Upper lobe of right lung (tissue), 1 donor: ENCODE measurements at places on chromosomes 1 and 21. TPM values are rescaled to one million over a fixed set of nuclear protein-coding genes. Genes with fewer than 3 reads are reported as not detected.
A peak's percentile ranks its signal among the peaks of the same experiment; 100 is the strongest.

The SH2D1B gene
- total RNA-seq: 1.9 TPM

The GBP7 gene
- total RNA-seq: 0.32 TPM

The SPRR3 gene
- not detected for total RNA-seq

The CR1L gene
- not detected for total RNA-seq

The LYPD8 gene
- total RNA-seq: not detected

GRCh38 chr1:56541408-56541807 is 38.0 kb downstream of the PLPP3 start:
- no peak for DNase-seq

DNA sequence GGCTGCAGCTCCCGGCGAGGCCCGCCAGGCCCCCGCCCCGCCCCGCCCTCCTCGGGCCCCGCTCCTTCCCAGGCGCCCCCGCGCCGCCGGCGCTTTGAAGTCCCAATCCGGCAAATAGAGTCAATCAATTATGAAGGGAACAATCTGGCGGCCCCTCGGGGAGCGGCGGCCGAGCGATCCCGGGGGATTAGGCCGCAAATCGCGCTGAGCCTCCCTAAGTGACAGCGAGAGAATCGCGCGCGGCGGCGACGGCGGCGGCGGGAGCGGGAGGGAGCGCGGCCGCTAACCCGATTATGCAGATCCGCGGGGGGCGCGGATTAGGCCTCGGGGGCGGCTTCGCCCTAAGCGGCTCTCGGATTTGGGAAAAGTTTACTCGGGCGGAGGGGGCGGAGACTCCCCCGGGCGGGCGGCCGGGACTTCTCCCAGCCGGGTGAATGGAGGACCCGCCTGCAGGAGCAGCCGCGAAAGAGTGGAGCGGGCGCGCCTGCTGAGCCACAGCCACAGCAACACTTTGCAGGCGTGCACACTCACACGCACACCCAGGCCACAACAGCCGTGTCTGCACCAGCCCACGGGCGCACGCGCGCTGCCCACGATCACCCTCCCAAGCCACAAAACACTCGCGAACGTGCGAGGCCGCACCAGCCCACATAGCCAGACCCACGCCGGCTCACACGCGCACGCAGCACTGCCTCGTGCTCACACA is 23.0 kb upstream of the DMBX1 start:
- peak; percentile 74 for DNase-seq

DNA sequence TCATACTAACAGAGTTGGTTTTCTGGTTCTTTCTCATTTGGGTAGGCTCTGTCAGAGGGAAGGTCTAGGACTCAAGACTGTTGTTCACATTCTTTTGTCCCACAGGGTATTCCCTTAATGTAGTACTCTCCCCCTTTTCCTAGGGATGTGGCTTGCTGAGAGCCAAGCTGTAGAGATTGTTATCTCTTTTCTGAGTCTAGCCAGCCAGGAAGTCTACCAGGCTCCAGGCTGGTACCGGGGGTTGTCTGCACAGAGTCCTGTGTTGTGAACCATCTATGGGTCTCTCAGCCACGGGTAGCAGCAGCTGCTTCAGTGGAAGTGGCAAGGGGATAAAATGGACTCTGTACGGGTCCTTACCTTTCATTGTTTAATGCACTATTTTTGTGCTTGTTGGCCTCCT is 226.4 kb downstream of the LBR start:
- no peak for DNase-seq

- no peak for DNase-seq
Measured at GRCh38 chr1:20234788-20235535, 48.6 kb upstream of the PLA2G2C start.

DNA sequence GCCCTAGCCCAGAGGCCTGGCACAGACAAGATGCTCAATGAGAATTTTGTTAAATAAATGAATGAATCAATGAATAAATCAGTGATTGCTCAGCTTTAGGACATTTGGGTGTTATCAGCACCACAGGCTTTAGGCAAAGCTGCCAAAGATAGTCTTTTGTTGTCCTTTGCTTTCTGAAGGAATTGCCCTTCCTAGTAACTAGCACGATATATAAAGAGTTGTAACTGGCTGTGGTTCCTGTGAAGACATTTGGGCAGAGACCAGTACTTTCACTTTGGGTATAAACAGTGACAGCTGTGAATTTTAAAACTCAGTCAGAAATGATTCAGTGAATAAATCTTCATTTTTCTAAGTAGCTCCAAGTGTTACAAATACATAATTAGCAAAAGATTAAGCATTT is 13.3 kb downstream of the RNU5D-1 start:
- no peak for DNase-seq

GRCh38 chr1:105678334-105678733 is 1378.1 kb upstream of the PRMT6 start:
- DNase-seq: no peak

GRCh38 chr1:183032122-183032921 is 9.1 kb downstream of the LAMC1 start:
- no peak for DNase-seq

GRCh38 chr1:84283381-84283780 is 18.1 kb upstream of the SAMD13 start:
- no peak for DNase-seq

GRCh38 chr21:32483293-32483595 is 70.7 kb downstream of the EVA1C start:
- DNase-seq: no peak

- no peak for DNase-seq
Measured at GRCh38 chr1:208203848-208204609, 40.2 kb downstream of the PLXNA2 start.

- DNase-seq: no peak
Measured at GRCh38 chr21:23887725-23888306, 1719.5 kb downstream of the MRPL39 start.

GRCh38 chr1:55864251-55864650 is 649.1 kb upstream of the USP24 start:
- DNase-seq: no peak

GRCh38 chr21:46634966-46635323 is 529 bp upstream of the PRMT2 start:
- DNase-seq: no peak

DNA sequence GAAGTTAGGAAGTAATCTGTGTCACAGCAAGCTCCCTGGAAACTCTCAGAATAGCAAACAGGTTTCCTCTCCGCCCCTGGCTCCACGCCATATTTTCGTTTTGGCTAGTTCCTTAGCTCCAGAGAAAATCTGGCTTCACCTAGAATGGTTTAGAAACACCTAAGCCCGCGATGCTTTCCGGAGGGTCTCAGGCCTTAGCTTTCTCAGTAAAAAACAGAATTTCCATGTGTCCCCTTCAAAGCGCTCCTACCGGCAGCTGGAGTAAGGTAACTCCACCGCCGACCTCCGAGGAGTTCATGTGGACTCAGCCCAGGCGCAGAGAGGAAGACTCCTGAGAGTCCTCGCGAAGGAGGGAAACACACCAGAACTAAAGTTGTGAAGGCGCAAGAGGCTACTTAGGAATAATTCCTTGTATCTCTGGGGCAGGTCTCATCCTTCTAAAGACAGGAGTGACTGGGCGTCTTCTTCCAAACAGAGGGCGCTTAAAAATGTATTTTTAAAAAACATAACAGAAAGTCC is 406 bp downstream of the KIAA0040 start:
- DNase-seq: peak; percentile 77

DNA sequence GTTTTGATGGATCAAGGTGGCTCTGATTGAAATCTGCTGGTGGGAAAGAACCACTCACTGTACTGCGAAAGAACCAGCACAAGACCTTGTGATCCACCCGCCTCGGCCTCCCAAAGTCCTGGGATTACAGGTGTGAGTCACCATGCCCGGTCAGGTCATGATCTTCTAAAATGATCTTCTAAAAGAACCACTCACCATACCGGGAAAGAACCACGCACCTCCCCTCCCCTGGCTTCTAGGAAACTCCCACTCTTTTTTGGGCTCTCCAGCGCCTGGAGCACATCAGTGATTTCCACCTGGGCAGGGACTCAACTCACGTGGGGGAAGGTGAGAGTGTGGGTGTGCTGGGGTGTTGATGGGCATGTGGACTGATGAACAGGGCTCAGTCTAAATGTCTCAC is 7.9 kb upstream of the RAB7B start:
- DNase-seq: no peak

GRCh38 chr21:39198800-39199199 is 15.5 kb upstream of the PSMG1 start:
- no peak for DNase-seq

GRCh38 chr1:34511802-34512201 is 243.0 kb upstream of the GJB5 start:
- no peak for DNase-seq
